ENCODE measurements at places on chromosomes 13 and 19.

- no peak for DNase-seq
These were observed 1.3 kb downstream of the RPS16 start for GRCh38 chr19:39434123-39435076.

- DNase-seq: no peak
These were observed 103.9 kb upstream of the DIAPH3 start for GRCh38 chr13:60267498-60268202.

- DNase-seq: no peak
These were observed 1.2 kb upstream of the SBK2 start for GRCh38 chr19:55538132-55538531.

DNA sequence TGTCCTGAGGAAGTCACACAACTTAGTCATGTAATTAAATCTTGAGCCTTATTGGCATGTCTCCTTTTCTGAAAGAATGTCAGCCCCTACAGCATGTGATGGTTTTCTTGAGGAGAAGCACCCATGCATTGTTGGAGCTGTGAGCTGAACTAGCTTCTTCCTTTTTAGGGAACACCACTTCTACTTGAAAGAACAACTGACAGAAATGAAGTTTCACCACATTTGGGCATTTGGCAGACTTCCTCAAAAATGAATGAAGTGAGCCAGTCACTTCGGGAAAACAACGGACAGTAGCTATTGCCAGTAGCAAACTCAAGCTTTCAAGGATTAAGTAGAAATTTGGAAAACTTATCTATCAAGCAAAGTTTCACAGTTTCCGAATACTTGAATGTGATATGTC is 1351.3 kb downstream of the EFNB2 start:
- no peak for DNase-seq

GRCh38 chr13:48251611-48252081 is 18.6 kb downstream of the ITM2B start:
- DNase-seq: no peak

- DNase-seq: no peak
These were observed 56.6 kb downstream of the COL4A1 start for GRCh38 chr13:110250258-110250891.

GRCh38 chr13:97221466-97221865 is 667 bp upstream of the MBNL2 start:
- DNase-seq: no peak

DNA sequence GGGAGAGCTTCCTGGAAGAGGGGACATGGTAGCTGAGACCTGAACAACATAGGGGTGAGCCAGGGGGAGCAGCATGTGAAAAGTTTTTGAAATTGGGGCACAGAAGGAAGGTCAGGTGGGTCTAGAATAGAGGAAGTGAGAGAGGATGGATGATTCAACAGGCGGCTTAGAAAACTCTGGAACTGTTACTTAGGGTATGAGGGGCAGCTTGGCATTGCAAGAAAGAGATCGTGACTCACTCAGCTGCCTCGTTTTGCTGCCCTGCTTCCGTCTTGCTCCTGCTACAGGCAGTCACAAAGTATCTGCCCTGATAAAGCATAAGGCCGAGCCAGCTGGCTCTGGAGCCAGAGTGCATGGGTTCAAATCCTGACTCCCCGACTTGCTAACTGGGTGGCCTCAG is 1.3 kb upstream of the CEACAM20 start:
- no peak for DNase-seq

- DNase-seq: no peak
These were observed 116.2 kb downstream of the TBC1D4 start for GRCh38 chr13:75365724-75366173.

DNA sequence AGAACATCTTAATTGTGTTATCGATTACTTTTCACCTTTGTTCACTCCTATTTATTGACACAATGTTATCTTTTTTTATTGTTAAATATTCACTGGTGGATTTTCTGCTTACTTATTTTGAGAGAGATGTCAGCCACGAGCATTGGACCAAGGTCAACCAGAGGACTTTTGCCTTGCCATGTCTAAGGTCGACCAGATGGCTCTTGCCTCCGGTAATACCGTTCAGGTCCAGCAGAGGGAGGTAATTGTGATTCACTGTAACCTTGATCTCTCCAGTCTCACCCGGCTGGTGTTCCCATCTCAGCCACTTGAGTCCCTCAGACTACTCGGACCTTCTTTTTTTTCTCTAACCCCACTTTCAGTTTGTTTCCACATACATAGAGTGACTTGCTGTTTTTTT is 1438.1 kb downstream of the UQCRFS1 start:
- no peak for DNase-seq

DNA sequence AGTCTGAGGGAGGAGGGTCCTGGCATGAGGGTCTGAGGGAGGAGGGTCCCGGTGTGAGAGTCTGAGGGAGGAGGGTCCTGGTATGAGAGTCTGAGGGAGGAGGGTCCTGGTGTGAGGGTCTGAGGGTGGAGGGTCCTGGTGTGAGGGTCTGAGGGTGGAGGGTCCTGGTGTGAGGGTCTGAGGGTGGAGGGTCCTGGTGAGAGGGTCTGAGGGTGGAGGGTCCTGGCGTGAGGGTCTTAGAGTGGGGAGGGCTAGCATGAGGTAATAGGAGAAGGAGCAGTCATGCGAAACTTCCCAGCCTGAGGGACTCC is 194.8 kb downstream of the TEX29 start:
- DNase-seq: no peak

DNA sequence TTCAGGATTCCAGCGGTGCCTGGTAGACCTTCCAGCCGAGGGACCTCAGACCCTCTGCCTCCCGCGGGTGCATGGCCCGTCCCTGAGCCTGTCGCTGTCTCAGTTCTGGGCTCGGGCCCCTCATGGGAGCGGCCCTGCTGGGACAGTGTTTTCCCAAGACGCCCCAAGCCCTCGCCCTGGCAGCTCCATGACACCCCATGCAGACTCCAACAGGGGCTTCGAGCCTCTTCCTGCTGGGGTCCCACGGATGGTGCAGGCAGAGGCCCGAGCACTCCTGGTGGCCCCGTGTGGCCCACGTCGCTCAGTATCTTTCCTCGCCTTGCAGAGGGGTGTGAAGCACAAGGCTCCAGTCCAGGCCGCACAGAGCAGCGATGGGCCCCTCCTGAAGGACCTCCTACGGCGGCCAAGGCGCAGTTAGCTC is 88.8 kb upstream of the MCF2L start:
- no peak for DNase-seq

GRCh38 chr19:42850981-42851717 is 28.4 kb downstream of the PSG1 start:
- DNase-seq: no peak

- no peak for DNase-seq
These were observed 1.5 kb upstream of the FXYD1 start for GRCh38 chr19:35136977-35137702.

DNA sequence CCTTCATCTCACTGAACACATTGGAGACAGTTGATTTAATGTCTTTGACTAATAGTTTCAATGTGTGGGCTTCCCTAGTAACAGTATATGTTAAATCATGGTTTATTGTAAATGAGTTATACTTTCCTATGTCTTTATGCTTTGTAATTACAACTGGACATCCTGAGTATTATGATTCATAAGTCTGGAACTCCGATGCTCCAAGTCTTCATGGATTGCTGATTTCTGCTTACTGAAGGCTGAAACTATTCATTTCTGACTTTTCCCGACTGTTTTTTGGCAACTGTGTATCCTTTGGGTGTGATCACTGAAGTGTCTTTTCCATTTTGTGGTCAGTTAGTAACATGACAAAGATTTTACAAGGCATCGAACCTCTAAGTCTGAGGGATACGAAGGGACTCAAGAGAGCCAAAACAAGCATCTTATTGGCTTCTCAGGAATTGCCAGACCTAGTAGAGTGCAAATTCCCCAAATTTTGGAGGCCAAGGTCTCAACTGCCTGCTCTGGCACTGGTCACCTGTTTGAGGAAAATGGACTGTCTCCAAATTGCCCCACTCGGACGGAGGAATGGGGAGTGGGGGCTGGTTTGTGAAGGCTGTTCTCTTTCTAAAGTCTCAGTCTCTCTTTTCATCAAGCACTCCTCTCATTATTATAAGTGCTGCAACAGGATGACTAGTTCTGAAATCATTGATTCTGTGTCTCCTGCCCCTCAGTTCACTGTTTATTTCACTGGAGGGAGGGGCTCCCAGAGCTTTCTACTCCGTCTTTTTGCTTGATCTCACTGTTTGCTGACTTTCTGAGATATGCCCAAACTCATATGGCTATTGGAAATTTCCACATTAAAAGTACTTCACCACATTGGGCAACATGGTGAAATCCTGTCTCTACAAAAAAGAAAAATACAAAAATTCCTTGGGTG is 20.2 kb upstream of the CD70 start:
- DNase-seq: no peak

- DNase-seq: no peak
These were observed 2.7 kb upstream of the ACTN4 start for GRCh38 chr19:38644719-38645118.

- no peak for DNase-seq
These were observed 760.7 kb upstream of the SLITRK6 start for GRCh38 chr13:86559901-86560300.

- DNase-seq: no peak
These were observed 215.3 kb downstream of the KLF5 start for GRCh38 chr13:73274147-73274546.

DNA sequence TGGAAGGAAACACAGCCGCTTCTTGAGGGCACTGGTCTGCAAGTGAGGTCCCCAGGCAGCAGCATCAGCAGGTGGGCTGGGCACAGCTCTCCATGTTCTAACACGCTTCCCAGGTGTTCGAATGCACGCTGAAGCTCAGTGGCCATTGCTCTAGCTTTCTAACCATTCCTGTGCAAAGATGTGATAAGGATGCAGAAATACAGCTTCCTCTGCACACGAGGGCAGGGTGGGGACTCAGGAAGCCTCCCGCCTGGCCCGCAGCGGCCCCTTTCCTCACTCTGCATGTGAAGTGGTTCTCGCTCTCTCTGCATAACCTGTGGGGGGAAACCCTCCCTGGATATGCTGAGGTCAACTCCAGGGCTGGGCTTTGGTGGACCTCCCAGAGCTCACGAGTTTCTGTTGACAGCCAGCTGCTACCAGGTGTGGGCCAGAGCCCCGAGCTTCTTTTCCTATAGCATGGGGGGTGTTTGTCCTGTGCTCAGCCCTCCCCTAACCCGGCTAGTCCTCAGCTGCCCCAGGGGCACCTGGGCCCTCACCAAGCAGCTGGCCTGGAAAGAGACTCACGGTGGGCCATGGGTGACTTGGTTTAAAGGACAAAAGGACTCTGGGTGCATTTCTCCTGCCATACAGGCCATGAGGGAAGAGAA is 168.2 kb downstream of the TEX29 start:
- DNase-seq: no peak

GRCh38 chr13:101706651-101707050 is 254.2 kb downstream of the ITGBL1 start:
- DNase-seq: no peak

DNA sequence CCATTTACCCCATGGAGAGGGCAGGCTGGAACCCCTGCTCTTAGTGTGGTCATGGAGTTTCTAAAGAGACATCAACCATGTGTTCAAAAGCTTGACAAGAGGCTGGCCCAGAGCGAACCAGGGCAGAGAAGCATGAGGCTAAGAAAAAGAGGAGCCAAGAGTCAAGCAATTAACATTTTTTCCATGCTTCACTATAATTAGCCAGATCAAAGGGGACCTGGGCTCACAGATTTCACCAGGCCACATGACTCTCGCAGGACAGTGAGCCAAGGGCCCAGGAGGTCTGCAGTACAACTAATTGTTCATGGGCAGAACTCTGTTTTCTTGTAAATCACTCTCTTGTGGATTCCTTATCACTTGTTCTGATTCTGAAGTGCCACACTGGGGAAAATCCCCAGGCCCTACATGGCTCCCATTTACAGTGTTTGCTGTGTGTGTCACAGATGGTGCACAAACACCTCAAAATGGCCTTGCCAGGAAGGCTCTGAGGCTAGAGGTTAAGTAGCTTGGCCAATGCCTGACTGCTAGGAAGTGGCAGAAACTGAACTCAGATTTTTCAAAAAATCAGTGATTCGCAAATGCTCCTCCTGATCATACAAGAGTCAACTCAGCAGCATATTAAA is 101.2 kb downstream of the LHFPL6 start:
- no peak for DNase-seq
